ENCODE measurements at places on chromosomes 13 and 19.

DNA sequence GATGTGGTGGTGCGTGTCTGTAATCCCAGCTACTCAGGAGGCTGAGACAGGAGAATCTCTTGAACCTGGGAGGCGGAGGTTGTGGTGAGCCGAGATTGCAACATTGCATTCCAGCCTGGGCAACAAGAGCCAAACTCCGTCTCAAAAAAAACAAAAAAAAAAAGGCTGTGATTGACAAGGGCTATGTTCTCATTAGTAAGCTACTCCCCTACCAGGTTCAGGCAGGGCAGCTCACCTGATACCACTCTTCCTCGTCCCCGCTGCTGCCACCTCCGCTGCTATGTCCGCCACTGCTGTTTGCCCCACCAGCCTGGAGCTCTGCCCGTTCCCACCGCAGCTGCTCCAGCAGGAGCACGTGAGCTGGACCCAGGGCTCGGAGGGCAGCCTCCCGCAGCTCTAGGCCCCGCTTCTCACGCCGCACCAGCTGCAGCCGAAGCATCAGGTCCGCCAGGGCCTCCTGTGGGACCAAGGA is 9.4 kb downstream of the USHBP1 start:
- DNase-seq, result no peak

DNA sequence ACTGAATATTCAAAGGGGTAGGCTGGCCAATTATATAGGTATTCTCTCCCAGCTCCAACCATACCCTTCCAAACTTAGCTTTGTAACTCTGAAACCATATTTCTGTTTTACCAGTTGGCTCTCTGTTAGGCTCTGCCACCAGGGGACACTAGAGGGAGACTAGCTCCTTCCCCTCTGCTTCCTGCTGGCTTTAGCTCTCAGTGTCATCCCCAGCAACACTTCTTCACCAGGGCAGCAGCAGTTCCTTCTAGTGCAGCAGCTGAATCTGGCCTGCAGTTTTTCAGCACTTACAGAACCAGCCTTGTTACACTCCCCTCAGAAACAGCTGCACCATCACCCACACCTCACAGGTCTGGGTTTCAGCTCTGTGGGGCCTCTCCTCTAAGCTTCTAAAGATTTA is 51.0 kb upstream of the DOCK9 start:
- no peak for DNase-seq

- DNase-seq, result no peak
Measured at GRCh38 chr13:50664951-50665350, 178.5 kb downstream of the DLEU7 start.

DNA sequence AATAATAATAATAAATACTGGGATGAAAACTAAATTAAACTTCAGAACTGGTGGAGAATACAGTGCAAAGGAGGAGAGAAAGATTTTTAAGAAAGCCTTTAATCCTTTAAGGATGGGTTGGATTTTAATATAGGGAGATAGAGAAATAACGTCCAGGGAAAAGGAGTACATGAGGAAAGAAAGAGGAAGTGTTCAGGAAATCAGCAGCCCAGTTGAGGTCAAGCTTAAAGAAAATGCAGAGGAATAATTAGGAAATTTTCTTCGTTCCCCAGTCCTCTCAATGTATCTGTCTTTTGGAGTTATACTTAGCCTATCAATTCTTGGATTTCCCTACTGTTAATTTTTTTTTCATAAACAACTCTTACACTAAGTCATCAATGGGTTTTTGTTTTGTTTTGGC is 47.7 kb downstream of the INTS6 start:
- no peak for DNase-seq

All from 8988T (cell line).